CD4-positive, alpha-beta T cell treated with Interferon gamma for 1 hour (primary cell): ENCODE measurements at places on chromosomes 5 and 9.
A peak's percentile ranks its signal among the peaks of the same experiment; 100 is the strongest.

GRCh38 chr5:175854231-175855040, 16.9 kb upstream of the CPLX2 start:
- no peak for DNase-seq

DNA sequence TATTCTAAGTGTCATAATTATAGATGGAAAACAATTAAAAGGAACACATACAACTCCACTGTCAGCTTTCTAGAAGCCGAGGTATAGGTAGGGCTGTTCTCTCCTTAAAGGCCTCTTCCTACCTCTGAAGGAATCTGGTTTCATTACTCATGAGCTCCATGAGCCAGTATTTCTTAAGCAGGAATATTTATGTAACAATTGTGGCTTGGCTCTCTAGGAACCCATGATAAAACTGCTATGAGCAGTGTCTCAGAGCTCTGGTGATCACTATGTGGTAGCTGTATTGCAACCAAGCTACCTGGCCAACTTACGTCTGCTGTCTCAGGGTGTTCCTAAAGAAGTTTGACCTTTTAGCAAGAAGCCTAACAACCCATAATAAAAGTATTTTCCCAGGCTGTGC, 157.7 kb downstream of the CEP120 start:
- DNase-seq, result no peak

DNA sequence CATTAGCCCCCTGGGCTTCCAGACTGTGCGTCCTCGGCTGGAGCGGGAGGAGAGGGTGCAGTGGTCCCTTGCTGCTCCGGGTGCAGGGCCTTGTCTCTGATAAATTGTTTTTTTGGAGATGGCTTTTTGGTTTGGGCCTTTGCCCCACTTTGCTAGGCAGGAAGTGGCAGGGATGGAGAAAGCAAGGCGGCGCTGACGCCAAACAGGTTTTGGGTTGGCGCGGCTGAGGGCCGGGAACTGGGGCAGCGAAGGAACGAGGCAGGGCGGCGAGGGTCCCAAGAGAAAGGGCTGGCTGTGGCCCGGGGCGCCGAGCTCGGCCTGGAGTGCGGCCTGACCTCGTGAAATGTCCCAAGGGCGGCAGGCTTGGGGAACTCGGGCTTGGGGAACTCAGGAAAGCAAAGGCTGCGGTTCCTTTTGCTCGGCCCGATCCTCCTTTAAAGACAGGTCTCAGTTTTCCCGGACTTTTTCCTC, 4.1 kb downstream of the LHX2 start:
- DNase-seq, result no peak

GRCh38 chr9:123312306-123312877, 43.6 kb upstream of the CRB2 start:
- DNase-seq, result no peak

DNA sequence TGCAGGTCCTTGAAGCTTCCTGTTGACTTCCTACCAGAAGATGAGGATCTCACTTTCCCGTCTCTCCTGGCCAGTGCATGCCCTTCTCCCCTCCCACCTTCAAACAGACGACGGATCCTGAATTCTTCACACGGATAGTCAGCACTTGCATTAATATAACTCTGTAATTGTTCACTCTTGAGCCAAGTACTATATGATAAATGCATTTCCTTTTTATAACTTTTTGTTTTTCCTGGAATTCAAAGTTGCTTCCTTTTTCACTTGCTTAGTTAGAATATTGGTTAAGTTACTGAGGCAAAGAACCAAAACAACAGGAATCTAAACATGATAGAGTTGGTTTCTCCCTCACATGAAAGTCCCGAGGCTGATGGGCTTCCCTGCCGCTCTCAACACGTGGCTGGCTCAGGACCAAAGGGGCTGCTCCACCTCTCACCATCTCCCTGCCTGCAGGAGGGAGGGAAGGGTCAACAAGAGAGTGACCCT, 20.2 kb upstream of the EGFL7 start:
- no peak for DNase-seq

DNA sequence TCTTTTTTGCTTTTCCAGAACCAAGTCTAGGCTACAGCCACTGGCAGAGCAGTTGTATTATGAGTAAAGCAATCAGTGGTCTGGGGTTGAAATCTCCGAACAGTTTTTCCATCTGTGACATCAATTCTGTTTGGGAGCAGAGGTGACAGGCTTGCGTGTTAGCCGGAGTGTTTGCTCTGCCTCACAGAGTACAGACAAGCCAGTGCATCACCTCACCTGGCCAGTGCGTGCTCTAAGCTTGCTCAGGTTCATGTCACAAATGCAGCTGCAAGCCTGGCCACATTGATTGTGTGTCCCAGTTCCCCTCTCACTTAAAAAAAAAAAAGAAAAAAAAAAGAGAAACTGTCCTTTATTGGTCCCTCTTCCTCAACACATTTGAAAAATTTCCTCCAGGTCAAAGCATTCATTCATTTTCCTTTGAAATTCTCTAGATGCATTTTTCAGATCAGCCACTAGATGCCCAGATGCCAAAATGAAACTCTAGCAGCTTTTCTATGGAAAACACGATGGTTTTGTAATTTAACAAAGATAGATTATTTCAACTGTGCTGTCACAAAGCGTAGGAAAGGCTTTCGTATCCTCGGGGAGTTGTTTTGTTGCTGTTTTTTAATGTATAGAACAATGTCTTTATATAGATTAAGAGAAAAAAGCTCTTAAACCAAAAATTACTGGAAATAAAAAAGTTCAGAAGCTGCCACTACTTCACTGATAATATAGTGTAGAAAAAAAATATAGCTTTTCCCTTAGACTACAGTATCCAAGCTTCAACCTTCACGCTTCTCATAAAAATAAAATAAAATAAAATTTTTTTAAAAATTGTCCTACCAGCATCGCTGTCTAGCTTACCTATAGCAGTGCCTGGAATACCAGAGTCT, 585.5 kb downstream of the TLE1 start:
- no peak for DNase-seq

GRCh38 chr5:142746532-142747433, 23.4 kb upstream of the ARHGAP26 start:
- no peak for DNase-seq

DNA sequence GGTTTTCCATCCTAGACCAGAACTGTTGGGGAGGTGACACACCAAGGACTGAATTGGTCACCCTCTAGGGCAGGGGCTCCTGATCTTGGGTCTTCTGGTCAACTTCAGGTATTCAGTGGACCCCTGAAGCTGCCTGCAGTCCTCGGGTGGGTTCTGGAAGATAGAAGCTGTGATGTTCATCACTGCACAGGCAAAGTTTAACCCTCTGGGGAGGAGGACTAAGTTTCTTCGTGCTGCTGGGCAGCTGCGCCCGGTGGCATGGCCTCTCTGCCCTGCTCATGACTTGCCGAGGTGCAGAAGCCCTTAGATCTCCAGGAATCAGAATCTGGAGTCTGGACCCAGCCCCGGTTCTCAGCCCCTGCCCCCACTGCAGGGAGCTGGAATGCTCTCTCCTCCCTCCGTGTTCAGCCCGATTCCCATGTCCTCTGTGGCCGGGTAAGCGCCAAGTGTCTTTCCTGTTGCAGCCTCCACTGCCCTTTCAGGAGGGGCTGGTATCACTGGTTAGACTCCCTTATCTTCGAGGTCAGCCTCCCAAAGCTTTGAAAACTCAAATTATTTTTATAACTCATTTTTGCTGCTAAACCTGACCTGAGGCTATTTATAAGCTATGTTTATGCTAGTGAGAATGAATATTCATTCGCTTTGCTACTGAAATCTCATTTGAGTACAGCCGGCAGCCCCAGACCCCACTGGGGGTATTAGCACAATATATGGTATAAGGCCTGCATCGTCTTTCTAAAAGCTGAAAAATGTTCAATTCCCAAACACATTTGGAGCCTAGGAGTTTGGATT, 1.7 kb downstream of the LAMC3 start:
- DNase-seq, result no peak

- peak; percentile 25 for DNase-seq
These were observed 36.3 kb downstream of the VCP start for GRCh38 chr9:35035851-35036701.
